ENCODE measurements at places on chromosomes 13 and 19. TPM values are rescaled to one million over a fixed set of nuclear protein-coding genes. Genes with fewer than 3 reads are reported as not detected.

- no peak overlapping the region for H3K4me3 ChIP-seq
- H3K27ac ChIP-seq = no peak overlapping the region
- no peaks in the 10 kb centered on the region for H3K4me1 ChIP-seq
- DNase-seq = no peak
- no peaks in the 10 kb centered on the region for H3K36me3 ChIP-seq
- no peaks in the 10 kb centered on the region for H3K27me3 ChIP-seq
These were observed 7.5 kb downstream of the DOCK9 start for GRCh38 chr13:98970330-98970729.

DNA sequence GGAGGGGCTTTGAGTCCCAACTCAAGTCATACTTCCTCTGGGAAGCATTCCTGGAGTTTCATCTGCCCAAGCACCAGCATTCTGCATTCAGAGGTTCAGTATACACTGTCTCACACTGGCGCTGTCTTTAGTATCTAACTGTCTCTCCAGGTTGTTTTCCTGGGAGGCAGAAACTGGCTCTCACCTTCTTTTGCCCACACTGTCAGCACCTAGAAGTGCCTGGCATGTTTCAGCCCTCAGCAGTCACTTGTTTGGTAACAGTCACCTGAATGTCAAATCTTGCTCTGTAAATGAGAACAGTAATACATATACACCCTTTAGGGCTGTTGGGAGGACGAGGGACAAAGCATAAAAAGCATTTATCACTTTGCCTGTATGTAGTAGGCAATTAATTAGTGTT lies 339.6 kb downstream of the UQCRFS1 start:
- no peak for DNase-seq
- H3K4me3 ChIP-seq = no peak overlapping the region
- no peaks in the 10 kb centered on the region for H3K27me3 ChIP-seq

YJEFN3 gene
- total RNA-seq = 3.7 TPM

GRCh38 chr13:41273831-41274441 lies 10.6 kb upstream of the MTRF1 start:
- DNase-seq = no peak
- H3K27me3 ChIP-seq = no peaks in the 10 kb centered on the region
- H3K36me3 ChIP-seq = no peaks in the 10 kb centered on the region
- H3K4me1 ChIP-seq = peaks cover 7% of the 10 kb centered on the region

- H3K27ac ChIP-seq = no peak overlapping the region
- no peak overlapping the region for H3K4me3 ChIP-seq
- no peak for DNase-seq
- no peaks in the 10 kb centered on the region for H3K4me1 ChIP-seq
- no peaks in the 10 kb centered on the region for H3K27me3 ChIP-seq
These were observed 14.0 kb downstream of the ZNF114 start for GRCh38 chr19:48283908-48284307.

TBXA2R gene
- total RNA-seq = 0.51 TPM

DNA sequence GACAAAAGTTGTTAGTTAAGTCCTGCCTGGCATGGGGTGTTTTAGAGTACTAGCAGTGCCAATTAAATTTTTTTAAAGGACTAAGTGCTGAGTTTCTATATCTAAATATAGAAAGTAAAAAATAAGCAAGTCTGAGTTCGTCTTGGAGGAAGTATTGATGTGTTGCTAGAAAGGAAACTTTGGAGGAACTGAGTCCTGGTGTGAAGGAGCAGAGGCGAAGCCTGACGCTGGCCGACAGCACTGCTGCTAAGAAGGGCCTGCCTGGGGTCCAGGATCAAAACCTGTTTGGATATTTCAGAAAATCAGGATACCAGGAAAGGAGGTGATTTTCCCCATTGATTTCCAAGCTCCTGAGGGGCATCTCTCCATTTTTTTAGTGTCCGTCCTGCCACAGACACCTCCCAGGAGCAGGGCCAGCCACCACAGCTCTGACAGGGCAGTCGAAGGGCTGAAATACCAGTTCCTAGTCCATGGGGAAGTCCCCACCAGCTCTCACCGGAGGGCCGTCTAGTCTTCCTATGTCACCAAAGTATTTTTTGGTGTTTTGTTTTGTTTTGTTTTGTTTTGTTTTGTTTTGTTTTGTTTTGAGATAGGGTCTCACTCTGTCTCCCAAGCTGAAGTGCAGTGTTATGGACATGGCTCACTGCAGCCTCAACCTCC lies 38.2 kb upstream of the NPAS1 start:
- H3K4me3 ChIP-seq = no peak overlapping the region
- H3K4me1 ChIP-seq = peaks cover 27% of the 10 kb centered on the region

- H3K4me1 ChIP-seq = no peaks in the 10 kb centered on the region
- no peak overlapping the region for H3K4me3 ChIP-seq
- no peak for DNase-seq
- no peaks in the 10 kb centered on the region for H3K27me3 ChIP-seq
- H3K27ac ChIP-seq = no peak overlapping the region
These were observed 185.3 kb downstream of the LHFPL6 start for GRCh38 chr13:39417643-39418042.

Data from pancreas (tissue), 10 donors.